ENCODE measurements at places on chromosomes 7 and 10.

GRCh38 chr7:131066635-131067034 lies 261.0 kb upstream of the MKLN1 start:
- DNase-seq, result peak; percentile 87

DNA sequence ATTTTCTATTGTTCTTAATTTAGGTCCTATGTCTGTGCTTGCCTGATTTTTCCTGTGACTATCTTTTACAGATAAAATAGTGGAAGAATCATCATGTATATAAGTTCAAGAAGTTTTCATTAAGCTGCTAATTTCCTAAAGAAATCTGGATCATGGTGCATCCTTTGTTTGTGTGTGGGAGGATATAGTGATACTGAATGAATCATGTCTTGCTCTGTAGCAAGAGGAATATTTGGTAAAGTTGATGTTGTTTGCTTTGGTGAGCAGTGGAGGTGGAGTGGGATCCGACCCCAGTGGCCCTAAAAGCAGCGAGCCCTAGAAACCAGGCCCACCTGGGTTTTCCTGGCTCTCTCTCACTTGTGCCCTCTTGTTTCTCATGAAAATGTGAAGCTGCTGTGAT lies 83.7 kb downstream of the CCNY start:
- peak; percentile 61 for DNase-seq

DNA sequence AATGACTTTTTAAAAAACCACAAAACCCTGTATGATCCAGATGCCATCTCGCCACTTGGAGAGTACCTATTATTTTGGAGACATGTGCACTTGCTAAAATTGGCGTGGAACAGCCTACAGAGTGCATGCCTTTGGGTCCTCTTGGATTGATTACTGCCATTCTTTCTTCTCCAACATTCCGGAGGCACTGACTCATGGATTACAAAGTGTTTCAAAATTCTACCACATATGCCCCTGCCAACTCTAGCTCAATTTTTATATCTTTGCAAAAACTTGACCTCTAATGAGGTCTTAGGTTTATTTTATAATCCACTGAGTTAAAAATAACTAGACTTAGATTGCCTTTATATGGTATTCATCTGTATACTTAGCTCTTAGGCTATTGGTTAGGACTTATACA lies 55.8 kb upstream of the KIF5B start:
- DNase-seq, result peak; percentile 61

DNA sequence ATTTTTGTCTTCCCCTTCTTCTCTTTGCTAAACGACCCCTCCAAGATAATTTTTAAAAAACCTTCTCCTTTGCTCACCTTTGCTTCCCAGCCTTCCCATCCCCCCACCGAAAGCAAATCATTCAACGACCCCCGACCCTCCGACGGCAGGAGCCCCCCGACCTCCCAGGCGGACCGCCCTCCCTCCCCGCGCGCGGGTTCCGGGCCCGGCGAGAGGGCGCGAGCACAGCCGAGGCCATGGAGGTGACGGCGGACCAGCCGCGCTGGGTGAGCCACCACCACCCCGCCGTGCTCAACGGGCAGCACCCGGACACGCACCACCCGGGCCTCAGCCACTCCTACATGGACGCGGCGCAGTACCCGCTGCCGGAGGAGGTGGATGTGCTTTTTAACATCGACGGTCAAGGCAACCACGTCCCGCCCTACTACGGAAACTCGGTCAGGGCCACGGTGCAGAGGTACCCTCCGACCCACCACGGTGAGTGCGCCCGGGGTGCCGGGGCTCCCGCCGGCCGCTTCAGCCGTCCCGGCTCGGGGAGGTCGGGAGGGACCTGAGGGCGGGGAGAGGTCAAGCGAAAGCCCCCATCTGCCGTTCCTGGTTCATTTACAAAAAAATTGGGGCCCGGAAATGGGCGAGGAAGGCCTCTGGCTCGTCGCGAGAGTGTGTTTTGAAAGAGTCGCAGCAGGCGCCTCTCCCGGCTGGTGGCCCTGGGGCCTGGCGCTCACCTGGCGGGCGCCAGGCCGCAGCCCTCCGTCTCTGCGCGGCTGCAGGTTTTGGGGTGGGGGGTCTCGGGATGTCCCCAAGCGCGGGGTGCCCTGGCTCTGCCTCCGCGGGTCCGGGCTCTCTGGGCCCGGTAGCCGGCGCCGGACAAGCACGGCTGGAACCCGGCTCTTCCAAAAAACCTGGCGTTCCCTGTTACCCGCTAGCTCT lies 1.2 kb downstream of the GATA3 start:
- no peak for DNase-seq

DNA sequence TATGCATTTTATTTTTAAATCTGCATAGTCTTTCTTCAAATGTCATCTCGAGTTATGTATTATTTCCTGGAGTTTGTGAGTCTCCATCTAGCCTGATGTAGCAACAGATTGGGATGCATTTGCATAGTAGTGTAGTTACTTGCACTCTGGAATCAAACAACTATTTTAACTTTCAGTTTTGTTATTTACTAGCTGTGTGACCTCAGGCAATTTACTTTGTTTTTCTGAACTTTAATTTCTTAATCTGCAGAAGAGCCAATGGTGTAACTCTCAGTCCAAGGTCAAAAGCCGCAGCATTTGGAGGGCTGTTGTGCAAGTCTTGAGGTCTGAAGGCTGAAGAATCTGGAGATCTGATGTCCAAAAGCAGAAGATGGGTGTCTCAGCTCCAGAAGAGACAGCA lies 175.8 kb upstream of the SORCS1 start:
- DNase-seq, result no peak

DNA sequence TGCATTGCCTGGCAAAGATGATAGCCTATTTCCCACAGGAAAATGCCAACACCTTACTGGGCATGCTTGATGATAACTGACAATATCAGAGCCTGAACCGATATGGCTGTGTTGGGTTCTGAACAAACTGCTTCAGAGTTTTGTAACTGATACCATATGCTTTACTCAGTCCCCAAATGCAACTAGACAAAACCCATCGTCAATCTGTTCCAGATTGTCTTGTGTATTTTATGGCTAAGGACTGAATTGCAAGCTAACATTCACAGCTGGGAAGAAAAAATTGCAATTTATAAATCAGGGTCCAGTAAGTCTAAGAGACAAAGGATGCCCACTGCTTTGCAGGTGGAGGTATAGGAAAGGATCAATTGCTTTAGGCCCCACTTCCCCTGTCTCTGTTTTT lies 116.8 kb upstream of the WNT16 start:
- DNase-seq, result no peak

DNA sequence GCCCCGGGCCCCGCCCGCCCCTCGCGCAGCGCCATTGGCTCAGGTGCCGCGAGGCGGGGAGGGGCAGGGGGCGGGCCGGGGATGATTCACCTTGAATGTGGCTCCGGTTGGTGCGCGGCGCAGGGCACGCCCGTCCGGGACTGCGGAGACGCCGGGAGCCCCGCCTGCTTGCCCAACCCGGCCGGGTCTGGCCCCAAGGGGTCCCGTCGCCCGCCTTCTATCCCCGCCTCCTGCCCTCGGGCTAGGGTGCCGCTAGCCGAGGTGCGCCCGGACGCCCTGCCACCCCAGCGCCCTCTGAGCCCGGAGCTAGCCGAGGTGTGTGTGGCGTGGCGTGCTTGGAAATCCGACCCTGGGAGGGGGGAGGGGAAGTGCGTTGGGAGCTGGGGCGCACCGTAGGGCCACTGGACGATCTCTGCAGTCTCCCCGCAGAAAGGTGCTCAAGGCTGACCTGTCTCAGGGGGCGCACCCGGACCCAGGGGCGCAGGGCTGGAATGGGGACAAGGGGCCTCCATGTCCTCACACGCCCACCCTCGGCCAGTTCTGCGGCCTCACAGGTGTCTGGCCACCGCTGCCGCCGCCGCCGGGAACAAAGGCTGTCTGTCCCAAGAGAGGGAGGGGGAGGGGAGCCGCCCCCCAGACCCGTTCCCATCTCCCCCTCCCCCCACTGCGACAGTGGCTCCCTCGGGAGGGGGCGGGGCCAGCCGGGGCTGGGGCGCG lies 168.9 kb downstream of the NRF1 start:
- DNase-seq, result no peak

GRCh38 chr7:155257482-155258225 lies 40.0 kb upstream of the INSIG1 start:
- DNase-seq, result peak; percentile 71

DNA sequence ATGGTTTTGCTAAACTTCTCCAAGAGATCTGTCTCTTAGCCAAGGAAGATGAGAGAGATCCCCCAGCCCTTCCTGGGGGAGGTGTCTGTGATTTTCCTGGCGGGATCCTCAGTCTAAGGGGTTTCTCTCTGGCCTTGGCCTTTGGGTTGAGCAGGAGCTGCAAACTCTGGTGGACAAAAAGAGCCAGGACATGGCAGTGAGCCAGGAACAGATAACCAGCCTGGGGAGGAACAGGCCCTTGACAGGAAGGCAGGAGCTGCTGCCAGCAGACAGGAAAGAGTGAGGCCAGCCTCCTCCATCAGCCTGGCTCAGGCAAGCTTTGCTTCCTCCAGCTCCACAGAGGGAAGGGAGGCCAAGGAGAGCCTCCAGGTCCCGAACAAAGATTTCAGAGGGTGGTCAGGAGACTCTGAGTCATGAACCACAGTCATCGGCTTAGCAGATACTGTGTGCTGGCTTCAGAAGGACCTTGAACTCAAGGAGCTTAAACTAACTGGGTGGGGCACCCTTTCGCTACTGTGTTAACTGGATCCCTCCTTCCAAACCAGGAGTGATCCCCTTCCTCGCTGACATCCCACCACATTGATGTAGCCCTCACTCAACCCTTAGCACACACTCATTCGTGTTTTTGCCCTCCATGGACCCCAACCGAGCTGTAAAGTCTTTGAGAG lies 34.7 kb downstream of the DDIT4 start:
- DNase-seq, result peak; percentile 95

- DNase-seq, result peak; percentile 87
Observed at GRCh38 chr10:24428410-24428782, 219.5 kb downstream of the KIAA1217 start.

GRCh38 chr7:108003599-108003935 lies 606 bp upstream of the LAMB1 start:
- no peak for DNase-seq

DNA sequence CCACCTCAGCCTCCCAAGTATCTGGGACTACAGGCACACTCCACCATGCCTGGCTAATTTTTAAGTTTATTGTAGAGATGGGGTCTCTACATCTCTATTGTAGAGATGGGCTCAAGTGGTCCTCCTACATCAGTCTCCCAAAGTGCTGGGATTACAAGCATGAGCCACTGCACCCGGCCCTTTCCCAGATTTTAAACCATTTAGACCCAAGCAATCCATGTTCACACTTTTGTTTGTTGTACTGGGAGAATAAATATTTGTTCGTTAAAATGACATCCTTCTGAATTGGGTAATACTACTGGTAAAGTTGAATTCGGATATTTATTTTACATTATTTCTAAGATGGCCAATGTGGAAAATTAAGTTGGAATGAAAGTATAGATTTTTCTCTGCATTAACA lies 52.7 kb downstream of the MINPP1 start:
- DNase-seq, result no peak

GRCh38 chr7:151488096-151488495 lies 31.6 kb downstream of the RHEB start:
- DNase-seq, result no peak

DNA sequence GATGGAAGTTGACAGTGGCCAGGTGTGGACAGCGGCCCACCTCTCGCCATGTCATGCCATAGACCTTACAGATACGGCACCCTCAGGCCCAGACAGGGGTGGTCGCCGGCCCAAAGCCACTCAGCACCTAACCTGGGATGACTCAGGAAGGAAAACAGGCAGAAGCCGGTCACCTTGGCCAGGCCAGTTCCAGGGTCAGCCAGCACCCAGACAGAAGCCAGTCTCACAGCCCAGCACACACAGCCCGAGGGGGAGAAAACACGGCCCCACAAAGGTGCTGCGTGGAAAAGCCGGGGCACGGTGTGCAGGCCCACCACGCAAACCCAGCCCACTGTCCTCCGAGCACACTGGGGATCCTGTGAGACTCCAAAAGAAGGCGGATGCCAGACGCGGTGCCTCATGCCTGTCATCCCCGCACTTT lies 95.2 kb upstream of the DNAAF5 start:
- DNase-seq, result no peak

DNA sequence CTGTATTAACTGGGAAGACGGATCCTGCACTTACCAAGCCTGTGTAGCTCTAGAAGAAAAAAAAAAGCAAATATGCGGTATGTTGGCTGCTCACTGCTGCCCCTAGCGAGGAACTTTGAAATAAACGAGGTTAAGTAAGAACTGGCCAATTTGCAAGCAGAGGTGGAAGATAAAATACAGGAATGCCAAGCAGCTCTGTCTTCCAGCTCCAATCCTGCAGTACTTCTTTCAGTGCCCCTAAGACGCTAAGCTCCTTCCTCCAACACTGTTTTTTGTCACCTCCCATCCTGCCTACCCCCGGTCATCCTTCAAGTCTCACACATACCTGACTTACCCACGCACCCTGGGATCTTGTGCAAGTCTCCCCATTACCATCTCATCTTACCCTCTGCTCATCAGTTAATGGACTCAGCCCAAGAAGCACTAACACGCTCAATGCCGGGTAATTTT lies 809 bp downstream of the C10orf143 start:
- DNase-seq, result peak; percentile 80

GRCh38 chr7:97450516-97450915 lies 281.4 kb upstream of the TAC1 start:
- no peak for DNase-seq

GRCh38 chr10:101053516-101053915 lies 8.3 kb upstream of the KAZALD1 start:
- peak; percentile 44 for DNase-seq

GRCh38 chr7:129829737-129830631 lies 122.8 kb downstream of the UBE2H start:
- DNase-seq, result peak; percentile 85

GRCh38 chr10:109978481-109978880 lies 29.3 kb upstream of the ADD3 start:
- peak; percentile 82 for DNase-seq

- no peak for DNase-seq
Observed at GRCh38 chr10:51468424-51468823, 231.0 kb downstream of the CSTF2T start.

- no peak for DNase-seq
Observed at GRCh38 chr10:132146941-132147915, 39.5 kb upstream of the DPYSL4 start.

GRCh38 chr10:86048571-86048970 lies 318.0 kb downstream of the GRID1 start:
- DNase-seq, result no peak

DNA sequence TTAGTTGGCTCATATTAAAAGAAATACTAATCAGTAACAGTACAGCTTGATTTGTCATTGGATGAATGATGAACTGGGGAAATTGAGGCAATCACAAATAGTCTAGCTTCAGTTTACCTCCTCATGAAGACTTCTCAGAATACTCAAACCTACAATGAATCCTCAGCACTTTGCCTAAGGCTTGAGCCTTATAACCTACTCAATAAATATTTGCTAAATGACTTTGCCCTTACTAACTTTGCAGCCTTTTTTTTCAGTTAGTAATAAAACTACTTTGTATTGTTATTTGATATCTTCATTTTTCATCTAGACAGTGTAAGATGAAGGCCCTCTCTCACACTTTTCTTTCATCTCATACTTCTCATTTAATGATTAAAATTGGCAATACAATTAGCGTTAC lies 1162.5 kb upstream of the C7orf33 start:
- DNase-seq, result no peak

GRCh38 chr7:144969787-144970186 lies 133.9 kb upstream of the TPK1 start:
- DNase-seq, result no peak
